ENCODE measurements at places on chromosomes 4 and X.

- no peak for DNase-seq
Observed at GRCh38 chr4:156596706-156597329, 374.8 kb downstream of the PDGFC start.

GRCh38 chr4:88630756-88631155 is 38.5 kb downstream of the HERC3 start:
- no peak for DNase-seq

GRCh38 chr4:169540774-169541173 is 71.6 kb downstream of the NEK1 start:
- DNase-seq, result no peak

- no peak for DNase-seq
Observed at GRCh38 chr4:148790691-148791090, 348.5 kb upstream of the NR3C2 start.

DNA sequence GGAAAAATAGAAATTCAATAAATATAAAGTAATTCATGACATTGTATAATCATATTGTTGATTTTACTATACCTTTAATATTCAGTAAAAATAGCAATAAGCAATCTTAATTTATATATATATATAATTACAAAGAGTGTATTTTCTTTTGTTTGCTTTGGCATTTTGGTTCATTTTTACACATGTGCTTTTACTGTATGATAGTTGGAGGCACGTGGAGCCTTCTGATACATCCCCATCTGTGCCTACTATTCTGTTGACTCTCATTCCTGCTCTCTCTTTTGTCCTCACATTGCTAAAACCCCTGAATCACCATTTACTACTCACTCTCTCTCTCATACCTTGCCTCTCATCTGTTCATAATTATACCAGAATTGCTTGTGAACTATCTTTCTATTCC is 106.4 kb upstream of the NDST4 start:
- no peak for DNase-seq

GRCh38 chr4:114037988-114038387 is 58.5 kb upstream of the ARSJ start:
- DNase-seq, result no peak

DNA sequence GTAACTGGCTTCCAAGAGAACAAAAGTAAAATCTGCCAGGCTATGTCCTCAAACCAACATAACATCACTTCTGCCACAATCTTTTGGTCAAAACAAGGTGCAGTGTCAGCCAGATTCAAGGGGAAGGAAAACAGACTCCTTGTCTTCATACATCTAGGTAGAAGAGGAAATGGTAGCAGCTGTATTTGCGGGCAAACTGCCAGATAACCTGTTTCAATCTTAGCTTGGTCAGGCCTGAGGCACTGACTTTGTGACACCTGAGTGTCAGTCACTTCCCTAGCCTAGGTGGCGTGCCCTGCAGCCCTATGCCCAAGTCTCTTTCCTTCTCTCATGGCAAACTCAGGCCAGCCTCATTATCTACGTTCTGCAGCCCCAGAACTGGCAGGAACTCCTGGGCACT is 146.2 kb upstream of the JADE1 start:
- no peak for DNase-seq

DNA sequence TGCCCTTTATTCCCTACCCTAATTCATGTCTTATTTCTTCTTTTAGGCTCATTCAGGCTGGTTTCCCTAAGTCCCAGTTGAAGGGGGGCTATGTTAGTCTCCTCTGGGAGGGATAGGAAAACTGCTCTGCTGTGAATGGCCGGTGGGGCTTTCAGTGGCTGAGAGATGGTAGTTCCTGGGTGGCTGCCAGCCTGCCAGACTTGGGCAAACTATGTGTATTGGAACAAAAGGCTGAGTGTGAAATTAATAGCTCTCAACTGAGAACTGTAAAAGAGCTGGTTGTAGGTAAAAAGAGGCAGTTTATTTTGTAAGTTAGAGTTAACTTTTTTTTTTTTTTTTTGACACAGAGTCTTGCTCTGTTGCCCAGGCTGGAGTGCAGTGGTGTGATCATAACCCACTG is 28.8 kb downstream of the ARHGAP10 start:
- no peak for DNase-seq

- no peak for DNase-seq
Observed at GRCh38 chr4:173505924-173506518, 24.0 kb downstream of the HAND2 start.
